Activated T-cell treated with anti-CD3 and anti-CD28 coated beads, Interleukin-2, amount 50 U/mL, for 72 hours (primary cell): ENCODE measurements at places on chromosomes 4 and X. TPM values are rescaled to one million over a fixed set of nuclear protein-coding genes. Genes with fewer than 3 reads are reported as not detected.

GRCh38 chrX:129007631-129008030, 515.7 kb downstream of the SMARCA1 start:
- no peak for DNase-seq

GRCh38 chr4:155008389-155008788, 200.0 kb upstream of the NPY2R start:
- DNase-seq: no peak

- DNase-seq: no peak
Measured at GRCh38 chrX:12505127-12505526, 286.1 kb upstream of the PRPS2 start.

- DNase-seq: no peak
Measured at GRCh38 chr4:116547632-116548031, 537.7 kb downstream of the TRAM1L1 start.

DNA sequence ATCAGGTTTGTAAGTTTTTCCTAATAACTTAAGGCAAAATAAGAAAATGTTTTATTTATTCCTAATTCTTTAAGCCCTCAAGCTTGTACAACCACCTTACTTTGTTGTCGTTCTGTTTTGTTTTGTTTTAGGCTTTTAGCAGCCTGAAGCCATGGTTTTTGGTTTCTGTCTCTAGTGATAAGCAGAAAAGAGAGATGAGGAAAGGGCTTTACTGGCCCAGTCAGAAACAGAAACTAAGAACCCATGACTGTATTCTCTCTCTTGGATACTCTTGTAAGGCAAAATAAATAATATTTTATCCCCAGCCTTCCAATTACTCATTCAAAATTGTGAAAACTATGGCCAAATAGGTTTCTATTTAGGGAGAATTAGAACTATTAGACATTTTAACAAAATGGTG, 29.4 kb downstream of the TBC1D19 start:
- no peak for DNase-seq

The TEX28 gene
- not detected for total RNA-seq

- DNase-seq: no peak
Measured at GRCh38 chr4:94525993-94526728, 74.4 kb downstream of the PDLIM5 start.

DNA sequence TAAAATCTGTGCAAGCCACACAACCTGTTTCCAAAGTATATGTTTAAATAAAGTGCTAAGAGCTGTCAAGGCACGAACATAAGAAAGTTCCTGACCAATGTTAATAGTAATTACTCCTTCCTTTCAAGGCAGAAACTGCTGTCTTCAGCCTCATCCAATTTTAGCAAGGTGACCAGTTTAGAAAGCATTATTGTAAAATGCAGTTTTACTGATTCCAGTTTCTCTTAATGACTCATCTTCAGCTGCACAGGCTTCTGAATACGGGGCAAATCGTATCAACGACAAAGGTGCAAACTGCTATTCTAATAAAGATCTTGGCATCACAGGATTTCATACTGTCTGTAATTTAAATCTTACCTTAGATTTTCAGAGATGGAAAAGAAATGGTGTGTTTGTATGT, 87.5 kb downstream of the PPP3CA start:
- no peak for DNase-seq

The PCSK1N gene
- 2.8 TPM for total RNA-seq

The MAGEA12 gene
- not detected for total RNA-seq

DNA sequence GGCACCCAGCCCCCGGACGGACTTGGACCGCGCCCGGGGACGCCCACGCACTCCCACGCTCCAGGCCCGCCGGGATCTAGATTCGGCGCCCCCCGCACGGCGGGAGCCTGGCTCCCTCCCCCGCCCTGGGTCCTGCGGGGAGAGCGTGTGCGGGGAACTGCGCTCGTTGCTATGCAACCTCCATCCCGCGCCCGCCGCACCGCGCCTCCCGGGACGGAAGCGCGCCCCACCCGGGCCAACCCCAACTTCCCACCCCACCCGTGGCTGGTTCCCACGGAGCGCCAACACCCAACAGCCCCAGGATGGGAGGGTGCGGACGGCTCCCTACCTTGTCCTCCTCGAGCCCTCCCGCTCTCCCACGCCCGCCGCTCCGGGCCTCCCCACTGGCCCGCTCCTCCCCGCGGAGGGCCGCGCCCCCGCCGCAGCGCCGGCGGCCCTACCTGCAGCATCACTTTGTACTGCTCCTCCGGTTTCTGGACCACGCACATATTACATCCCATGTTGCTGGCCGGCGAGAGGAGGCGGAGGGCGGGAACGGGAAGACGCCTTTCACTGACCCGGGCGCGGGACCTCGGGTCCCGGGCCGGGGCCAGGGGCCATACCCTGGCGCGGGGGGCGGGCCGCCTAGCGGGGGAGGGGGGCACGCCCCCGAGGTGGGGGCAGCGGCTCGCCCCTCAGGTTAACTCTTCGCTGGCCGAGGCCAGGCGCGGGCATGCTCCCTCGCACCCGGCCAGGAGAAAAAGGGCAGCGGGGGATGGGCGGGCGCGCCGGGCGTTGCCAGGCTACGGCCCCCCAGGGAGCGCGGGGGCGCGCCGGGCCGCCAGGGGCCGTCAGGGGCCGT, at the start of gene PDZD4:
PDZD4 (minus strand) TSS at position 746 of the 841 bp plus-strand sequence; CDS start at position 500, 246 bp downstream.
- DNase-seq: no peak

DNA sequence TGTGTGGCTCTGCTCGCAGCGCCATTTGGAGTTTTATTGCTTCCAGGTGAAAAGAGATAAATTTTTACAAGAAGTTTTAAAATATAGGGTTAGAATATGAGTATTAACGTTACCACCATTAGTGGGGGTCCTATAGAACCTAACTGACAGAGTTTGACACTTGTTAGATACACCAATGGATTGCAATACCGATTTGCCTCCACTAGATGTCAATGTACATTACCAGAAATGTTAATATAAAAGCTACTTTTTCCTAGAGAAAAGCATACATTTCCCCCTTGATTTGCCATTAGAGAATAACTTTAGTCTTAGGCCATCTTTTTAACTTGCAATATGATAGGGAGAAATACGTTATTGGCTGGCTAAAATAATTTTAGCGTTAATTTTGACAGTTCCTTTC, 108.4 kb downstream of the LINC00632 start:
- no peak for DNase-seq

The SORCS2 gene
- 0.05 TPM for total RNA-seq
